ENCODE measurements at places on chromosomes 2 and 18.

DNA sequence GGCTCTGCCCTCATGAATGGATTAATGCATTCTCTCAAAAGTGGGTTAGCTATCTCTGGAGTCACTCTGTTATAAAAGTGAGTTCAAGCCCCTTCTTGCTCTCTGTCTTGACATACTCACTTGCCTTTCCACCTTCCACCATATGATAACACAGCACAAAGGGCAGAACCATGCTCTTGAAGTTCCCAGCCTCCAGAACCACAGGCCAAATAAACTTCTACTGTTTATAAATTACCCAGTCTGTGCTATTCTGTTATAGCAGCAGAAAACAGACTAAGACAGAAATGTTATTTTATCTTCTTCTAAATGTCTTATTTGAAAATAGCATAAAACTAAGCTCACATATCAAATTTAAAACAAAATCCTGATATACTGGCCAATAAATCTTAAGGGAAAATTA, 15.0 kb downstream of the RAB1A start:
- no peak for DNase-seq

DNA sequence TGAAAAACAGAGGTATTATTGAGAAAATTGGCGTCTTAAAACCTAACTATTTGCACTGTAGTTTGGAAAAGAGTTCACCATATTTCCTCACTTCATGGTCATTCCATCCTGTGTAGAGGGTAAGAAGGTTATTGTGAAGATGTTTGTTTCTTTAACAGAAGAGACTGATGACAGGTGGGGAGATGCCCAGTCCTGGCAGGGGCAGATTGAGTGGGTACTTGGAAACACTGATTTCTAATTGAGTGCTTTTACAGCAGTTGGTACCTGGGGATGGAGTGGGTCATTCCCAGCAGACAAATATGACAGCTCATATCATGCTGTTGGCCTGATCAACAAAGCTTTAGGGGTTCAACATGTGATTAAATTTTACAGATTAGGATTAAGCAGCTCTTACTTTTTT, 67.5 kb downstream of the MYOM1 start:
- DNase-seq = no peak

DNA sequence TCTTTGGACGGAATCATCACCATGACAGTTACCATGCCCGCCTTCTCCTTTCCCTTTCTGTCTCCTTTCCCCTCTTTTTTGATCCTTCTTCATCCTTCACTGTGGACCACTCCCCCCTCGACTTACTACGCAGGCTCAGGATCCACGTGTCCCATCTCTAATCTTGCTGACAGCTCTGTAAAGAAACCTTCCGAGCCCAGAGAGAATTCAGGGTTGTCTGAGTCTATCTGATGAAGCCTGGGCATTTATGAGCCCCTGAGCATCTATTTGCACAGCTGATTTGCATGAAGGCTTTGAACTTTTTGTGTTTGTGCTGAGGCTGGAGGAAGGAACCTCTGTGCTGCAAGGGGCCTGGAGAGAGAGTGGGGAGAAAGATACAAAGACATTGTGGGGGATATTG, 50.7 kb downstream of the CIB4 start:
- no peak for DNase-seq

DNA sequence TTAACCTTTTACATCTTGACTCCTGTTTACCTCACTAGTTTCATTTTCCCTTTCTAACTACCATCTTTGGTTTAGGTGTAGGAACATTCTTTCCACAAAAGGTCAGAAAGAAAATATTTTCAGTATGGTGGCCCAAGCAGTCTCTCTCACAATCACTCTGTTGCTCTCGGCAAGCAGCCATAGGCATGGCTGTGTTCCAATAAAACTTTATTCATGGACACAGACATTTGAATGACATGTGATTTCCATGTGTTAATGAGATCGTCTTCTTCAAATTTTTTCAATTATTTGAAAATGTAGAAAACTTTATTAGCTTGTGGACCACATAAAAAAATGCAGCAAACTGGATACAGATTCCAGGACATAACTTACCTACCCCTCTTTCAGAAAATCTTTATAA, 109.7 kb upstream of the CNTNAP5 start:
- no peak for DNase-seq

DNA sequence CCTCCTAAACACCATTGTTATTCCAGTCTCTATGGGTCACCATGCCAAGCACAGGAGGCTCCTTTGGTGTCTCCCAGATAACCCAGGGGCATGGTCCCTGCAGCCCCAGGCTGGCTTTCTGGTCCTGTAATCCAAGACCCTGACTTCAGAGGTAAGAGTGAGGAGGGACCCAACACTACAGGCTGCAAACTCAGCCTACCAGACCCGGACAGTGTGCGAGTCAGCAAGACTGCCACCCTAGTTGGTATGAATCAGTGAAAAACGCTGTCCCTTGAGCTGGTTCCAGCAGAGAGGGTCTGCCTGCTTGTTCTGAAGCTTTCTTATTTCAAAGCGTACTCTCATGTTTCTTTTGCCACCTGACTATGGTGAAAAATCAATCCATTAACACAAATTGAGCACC, 47.6 kb upstream of the ZFP36L2 start:
- no peak for DNase-seq

DNA sequence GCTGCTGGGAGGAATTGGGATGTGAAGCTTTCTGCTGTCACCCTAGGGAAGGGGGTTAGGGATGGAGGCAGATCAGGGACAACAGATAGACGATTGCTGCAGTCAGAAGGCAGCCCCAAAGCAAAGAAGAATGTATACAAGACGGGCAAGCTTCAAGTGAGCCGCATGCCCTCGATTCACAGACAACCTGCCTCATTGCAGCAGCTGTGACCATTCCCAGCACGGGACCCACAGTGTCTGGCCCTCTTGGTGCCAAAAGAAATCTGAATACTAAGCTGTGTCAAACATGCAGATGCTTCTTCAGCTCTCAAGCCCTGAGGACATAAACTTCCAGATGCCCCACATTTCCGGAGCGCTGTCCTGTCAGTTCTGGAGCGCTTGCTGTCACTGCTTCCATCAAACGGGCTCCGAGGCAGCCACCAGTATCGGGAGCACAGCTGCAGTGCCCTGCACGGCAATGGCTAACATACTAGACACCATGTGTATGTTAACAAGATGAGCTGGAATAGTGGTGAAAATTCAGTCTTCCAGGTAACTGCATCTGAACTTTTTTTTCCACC, 33.8 kb downstream of the PRELID3A start:
- no peak for DNase-seq

DNA sequence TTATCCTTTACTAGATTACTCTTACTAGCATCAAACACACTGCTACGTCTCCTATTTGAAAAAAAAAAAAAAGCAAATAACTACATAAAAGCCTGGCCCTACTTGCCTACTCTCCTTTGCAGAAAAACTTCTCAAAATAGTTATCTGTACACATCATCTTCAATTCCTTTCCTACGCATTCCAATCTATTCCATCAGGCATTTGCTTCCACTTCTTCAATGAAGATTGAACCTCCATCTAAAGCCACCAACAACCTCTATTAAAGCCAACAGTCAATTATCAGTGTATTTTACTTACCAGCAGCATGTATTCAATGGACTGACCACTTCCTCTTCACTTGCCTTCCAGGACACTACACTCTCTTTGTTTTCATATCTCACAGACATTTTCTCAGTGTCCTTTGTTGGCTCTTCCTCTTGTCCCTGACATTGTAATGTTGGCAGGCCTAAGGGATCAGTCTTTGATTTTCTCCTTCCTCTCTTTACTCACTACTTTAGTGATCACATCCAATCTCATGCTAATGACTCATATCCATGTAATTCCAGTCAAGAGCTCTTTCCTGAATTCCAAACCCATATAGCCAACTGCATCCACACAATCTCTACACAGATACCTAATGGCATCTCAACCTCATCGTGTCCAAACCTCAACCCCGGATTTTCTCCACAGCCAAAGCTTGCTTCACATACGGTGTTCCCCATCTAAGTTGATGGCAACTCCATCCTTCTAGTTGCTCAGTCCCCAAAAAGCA, 131.3 kb downstream of the CCDC148 start:
- DNase-seq = no peak

DNA sequence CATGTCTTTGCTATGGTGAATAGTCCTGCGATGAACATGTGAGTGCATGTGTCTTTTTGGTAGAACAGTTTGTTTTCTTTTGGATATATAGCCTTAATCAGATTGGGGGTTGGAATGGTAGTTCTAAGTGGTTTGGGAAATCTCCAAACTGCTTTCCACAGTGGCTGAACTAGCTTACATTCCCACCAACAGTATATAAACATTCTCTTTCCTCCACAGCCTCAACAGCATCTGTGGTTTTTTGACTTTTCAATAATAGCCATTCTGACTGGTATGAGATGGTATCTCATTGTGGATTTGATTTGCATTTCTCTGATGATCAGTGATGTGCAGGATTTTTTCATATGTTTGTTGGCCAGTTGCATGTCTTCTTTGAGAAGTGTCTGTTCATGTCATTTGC, 112.2 kb upstream of the SESTD1 start:
- no peak for DNase-seq

DNA sequence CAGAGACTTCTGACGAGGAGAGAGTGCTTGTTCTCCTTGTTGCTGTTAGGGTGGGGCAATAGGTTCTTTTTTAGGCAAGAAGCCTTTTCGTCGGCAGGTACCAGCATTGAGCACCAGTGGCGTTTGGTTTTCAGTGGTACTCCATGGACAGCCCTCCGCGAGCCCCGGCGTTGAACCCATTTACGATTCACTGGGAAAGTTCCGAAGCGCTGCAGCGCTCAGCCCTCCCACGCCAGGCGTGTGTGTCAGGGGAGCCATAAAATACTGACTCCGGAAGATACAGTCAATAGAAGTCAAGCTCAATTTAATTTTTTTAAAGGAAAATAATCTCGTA, 494 bp upstream of the ROCK1 start:
- no peak for DNase-seq

DNA sequence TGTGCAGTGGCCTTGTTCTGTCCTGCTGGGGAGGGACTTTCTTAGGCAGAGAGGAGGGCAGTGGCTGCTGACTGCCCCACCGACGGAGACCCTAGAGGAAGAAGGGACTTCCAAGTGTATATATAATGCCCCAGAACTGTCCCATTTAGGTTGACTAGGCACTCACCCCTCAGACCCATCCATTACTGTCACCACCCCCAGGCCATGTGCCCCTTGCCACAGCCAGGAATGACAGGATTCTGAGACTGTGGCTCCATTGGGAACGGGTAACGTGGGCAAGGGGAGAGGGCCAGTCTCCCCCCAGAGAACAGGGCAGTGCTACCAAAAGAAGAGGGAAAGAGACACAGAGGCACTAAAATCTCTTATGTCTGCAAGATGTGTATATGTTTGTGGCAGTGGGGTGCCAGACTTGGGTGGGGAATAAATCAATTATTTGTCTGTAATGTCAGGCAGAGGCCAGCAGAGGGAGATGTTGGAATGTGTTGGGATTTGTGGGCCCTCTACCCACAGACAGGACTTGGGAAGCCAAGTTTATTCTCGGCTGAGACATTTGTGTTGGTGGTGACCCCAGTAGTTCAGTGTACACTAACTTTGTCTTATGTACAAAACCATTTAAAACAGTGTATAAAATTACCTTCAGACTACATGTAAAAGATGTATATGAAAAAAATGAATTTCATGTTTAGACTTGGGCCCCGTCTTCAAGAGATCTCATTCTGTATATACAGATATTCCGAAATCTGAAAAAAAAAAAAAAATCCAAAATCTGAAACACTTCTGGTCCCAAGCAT, 24.0 kb upstream of the TMEM37 start:
- DNase-seq = no peak

- DNase-seq = no peak
Measured at GRCh38 chr2:138760676-138761075, 19.5 kb downstream of the NXPH2 start.

- DNase-seq = no peak
Measured at GRCh38 chr2:37343537-37344434, 644 bp upstream of the QPCT start.

GRCh38 chr2:84792856-84793522, 87.9 kb downstream of the TRABD2A start:
- DNase-seq = no peak

GRCh38 chr2:73561422-73561821, 80.8 kb downstream of the NAT8 start:
- no peak for DNase-seq

- DNase-seq = no peak
Measured at GRCh38 chr2:187461294-187462261, 13.5 kb upstream of the CALCRL start.

GRCh38 chr18:24446953-24447538, 13.4 kb upstream of the HRH4 start:
- DNase-seq = no peak

- DNase-seq = peak; percentile 58
Measured at GRCh38 chr2:240991378-240992263, 6.8 kb upstream of the SNED1 start.

- peak; percentile 5 for DNase-seq
Measured at GRCh38 chr18:60090170-60090569, 190.4 kb downstream of the PMAIP1 start.

DNA sequence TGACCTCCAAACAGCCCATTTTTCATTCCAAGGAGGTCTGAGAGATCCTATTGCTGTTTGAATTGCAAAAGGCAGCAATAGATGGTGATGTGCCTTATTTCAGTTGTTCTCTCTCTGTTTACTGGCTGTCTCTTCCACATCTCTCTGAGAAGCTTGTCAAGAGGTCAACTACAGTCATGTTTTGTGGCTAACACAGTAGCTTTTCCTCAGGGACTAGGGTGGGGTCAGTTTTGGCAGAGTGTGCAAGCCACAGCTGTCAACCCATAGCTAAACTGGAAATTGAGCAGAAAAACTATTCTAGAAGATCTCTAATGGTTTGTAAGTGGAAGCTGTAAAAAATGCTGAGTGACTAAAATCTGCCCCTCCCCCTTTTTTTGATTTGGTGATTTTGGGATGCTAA, 67.1 kb downstream of the DIS3L2 start:
- no peak for DNase-seq

DNA sequence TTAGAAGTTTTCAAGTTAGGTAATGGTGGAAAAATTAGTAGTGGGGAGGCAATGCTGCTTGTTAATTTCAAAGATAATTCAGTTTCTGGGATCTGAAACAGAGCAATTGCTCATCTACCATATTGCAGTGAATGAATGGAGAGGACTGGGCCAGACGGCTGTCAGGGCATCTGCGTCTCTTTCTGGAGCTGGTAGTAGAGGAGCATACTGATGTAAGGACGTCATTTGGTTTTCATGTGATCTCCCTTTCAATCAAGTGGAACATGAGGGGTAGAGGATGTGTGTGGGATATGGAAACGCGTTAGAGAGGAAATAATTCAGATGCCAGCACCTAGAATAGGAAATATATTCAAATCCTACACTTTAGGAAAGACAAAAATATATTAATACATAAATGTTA, 490.3 kb downstream of the ADCYAP1 start:
- no peak for DNase-seq

DNA sequence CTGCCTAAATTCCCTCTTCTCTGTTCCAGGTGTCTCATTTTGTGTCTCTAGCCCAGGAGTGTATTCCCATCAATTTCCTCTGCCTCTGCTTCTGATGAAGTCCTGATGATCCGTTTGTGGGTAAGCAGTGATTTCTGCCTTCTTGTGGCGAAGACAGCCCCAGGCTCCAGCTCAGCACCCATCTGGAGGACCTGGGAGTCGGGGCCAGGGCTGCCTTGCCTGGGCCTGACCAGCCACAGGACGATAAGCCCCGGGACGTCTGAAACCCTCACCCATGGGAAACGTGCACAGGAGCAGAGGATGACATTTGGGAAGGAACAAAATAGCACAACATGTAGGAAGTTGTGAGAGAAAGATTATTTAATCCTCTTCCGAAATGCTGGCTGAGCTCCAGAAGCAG, 206.9 kb downstream of the FBXO15 start:
- DNase-seq = no peak

- DNase-seq = no peak
Measured at GRCh38 chr2:63735931-63736330, 105.8 kb upstream of the UGP2 start.
